Left renal cortex interstitium (tissue), 4 donors: ENCODE measurements at places on chromosomes 16 and 17. TPM values are rescaled to one million over a fixed set of nuclear protein-coding genes. Genes with fewer than 3 reads are reported as not detected.

KCNAB3 gene
- 7.8 TPM for polyA plus RNA-seq

OSGIN1 gene
- polyA plus RNA-seq, result 0.64 TPM

RTN4RL1 gene
- 1.4 TPM for polyA plus RNA-seq

ZNF830 gene
- polyA plus RNA-seq, result 23.8 TPM

NPIPA7 gene
- 11.2 TPM for polyA plus RNA-seq

TPSG1 gene
- 0.67 TPM for polyA plus RNA-seq

CTF1 gene
- polyA plus RNA-seq, result 6.5 TPM

HES7 gene
- polyA plus RNA-seq, result not detected

CACNA1G gene
- polyA plus RNA-seq, result 7.6 TPM

CREBBP gene
- polyA plus RNA-seq, result 98.5 TPM

CD68 gene
- polyA plus RNA-seq, result 33.6 TPM

DRC7 gene
- polyA plus RNA-seq, result 3.6 TPM

TMIGD1 gene
- polyA plus RNA-seq, result 0.78 TPM

KRTAP9-2 gene
- polyA plus RNA-seq, result not detected

SEPTIN1 gene
- 3.6 TPM for polyA plus RNA-seq

ACACA gene
- 36.1 TPM for polyA plus RNA-seq

ALOX12B gene
- polyA plus RNA-seq, result 0.65 TPM

DPEP1 gene
- polyA plus RNA-seq, result 43.9 TPM

PPL gene
- 30.5 TPM for polyA plus RNA-seq

BANP gene
- polyA plus RNA-seq, result 32.9 TPM

PRSS8 gene
- polyA plus RNA-seq, result 53.9 TPM

C16orf74 gene
- 3.5 TPM for polyA plus RNA-seq

ACSM2B gene
- polyA plus RNA-seq, result 69.5 TPM

HBA2 gene
- polyA plus RNA-seq, result 1,116 TPM

MFSD6L gene
- 3.0 TPM for polyA plus RNA-seq

ZG16 gene
- polyA plus RNA-seq, result 0.06 TPM

TENT4B gene
- polyA plus RNA-seq, result 17.0 TPM

HYDIN gene
- polyA plus RNA-seq, result 17.7 TPM

FA2H gene
- 5.3 TPM for polyA plus RNA-seq

KIF2B gene
- not detected for polyA plus RNA-seq

HLF gene
- polyA plus RNA-seq, result 5.7 TPM
